ENCODE measurements at places on chromosomes 5 and 9.

DNA sequence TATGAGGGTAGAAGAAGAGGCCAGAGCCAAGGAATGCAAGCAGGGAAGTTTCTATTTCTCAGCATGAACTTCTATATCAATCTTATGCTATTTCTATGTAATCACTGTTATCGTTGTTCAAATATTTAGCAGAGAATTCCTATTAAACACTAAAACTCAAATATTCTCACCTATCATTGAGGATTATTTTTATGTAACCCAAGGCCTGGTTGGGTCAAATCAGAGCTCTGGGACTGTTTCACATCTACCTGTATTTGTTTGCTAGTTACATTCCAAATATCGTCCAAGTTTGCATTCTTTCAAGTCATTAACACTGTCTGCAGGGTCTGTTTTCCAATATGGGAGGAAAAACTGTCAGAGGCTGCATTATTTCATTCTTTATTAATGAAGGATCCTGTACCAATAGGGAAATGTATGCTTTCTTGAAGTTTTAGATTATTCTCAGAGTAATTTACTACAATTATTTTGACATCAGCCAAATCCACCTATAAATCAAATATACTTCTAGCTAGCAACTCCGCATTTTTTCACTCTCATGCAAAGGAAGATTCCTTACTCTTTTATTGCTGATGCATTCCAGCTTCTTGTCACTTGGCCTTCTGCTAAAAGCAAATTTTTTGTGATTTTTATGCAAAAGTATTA, 52.2 kb downstream of the LURAP1L start:
- no peak for DNase-seq

GRCh38 chr5:95841914-95842812, 19.6 kb upstream of the GLRX start:
- DNase-seq: no peak

- DNase-seq: no peak
These were observed 25.1 kb upstream of the CARTPT start for GRCh38 chr5:71693828-71694427.

- DNase-seq: no peak
These were observed 61.7 kb downstream of the RFX3 start for GRCh38 chr9:3464033-3464638.

DNA sequence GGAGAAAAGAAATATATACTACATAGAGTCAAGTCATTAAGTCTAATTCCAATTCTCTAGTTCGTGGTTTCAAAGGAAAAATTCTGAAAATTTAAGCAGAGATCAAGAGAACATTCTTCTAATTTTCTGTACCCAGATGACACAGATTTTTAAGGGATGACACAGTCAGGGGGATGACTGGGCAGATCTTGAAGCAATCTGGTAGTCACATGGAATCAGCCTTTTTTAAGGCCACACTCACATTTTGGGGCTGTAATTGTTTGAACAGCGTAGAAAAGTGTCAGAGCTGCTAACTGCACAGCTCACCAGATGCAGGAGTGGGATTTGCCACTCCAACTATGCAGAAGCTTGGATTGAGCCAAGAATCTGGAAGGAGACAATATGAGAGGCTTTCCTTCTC, 20.4 kb downstream of the PDE4D start:
- DNase-seq: no peak
